Activated CD4-positive, alpha-beta T cell treated with anti-CD3 and anti-CD28 coated beads, Interleukin-2, amount 50 U/mL, for 48 hours (primary cell): ENCODE measurements at places on chromosomes 4 and X.

- DNase-seq = no peak
Measured at GRCh38 chrX:129262912-129263311, 260.4 kb downstream of the SMARCA1 start.

DNA sequence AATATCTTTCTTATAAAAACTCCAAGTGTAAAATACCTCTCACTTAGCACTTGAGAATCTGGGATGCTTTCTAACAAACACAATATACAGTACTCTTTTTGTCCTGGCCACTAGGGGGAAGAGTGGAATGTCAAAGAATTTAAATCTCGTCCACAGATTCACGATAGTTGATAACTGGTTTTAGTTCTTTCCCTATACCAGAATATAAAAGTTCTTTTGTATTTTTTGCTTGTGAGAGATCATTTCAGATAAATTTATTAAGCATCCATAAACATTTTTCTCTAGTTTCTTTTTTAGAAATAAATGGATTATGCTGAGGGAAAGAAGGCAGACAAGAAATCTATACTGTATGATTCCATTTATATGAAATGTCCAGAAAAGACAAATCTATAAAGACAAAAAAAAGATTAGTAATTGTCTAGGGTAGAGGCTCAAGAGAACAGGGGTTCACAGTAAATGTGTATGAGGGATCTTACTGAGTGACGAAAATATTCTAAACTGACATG lies 50.4 kb downstream of the MGARP start:
- DNase-seq = no peak

GRCh38 chr4:182969651-182970279 lies 52.6 kb upstream of the DCTD start:
- DNase-seq = no peak

DNA sequence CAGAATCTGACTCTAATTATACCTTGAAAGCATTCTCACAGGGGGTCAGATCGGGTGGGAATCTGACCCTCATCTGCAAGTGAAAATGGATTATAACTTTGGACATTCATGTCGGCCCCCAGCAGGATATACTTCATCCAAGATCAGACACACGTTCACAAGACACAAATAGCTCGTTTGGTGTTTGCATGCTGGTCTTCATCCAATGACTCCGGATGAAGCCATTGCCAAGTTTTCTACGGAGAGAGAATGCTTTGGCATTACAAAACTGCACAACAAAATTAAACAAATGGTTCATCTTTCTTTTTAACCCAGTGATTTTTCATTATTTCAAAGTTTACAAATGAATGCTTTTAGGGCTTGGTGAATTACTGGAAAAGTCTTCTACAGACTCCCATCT lies 105.5 kb downstream of the MID1 start:
- DNase-seq = no peak

DNA sequence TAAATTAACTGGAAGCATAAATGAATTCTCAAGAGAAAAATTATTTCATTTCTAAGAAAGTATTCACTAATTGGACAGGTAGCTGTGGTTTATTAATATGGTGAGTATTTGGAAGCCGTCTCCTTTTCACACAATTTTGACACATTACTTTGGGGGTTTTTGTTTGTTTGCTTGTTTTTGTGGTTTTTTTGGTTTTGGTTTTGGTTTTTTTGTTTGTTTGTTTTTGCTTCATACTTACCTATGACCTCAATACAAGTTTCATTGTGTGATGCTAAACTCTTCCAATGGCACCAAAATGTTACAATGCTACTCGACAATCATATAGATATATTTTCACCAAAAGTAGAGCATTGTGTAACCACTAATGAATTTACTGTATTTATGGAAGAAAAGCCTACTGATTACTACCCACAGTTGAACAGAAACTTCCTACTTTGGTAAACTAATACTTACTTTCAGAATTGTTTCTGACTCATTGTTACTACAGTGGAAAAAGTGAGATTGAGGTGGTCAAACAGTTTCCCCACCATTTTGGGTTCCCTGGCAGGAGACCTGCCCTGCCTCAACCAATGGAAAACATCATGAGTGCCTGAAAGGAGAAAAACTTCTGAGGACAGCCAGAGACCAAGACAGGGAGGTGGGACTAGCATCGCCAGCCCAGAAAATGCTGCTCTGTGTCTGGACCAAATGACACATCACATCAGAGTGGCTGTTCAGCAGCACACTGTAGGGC lies 443.1 kb downstream of the HNRNPD start:
- DNase-seq = peak; percentile 1
